ENCODE measurements at places on chromosomes 7 and 10.
A peak's percentile ranks its signal among the peaks of the same experiment; 100 is the strongest.

DNA sequence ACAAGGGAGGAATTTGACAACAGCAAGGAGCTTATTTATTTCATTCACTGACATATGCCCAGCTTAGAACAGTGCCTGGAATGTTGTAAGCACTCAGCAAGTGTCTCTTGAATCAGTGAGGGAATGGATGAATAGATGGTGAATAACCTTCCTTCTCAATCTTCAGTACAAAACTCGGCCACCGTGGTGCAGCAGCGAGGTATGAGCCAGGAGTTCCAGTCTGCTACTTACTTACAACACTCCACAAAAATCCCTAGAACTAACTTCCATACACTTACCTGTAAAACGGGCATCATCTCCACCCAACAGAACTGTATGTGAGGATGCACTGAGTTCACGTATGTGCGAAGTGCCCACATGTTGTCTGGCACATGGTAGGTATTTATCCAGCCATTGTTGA is 237.4 kb downstream of the WDR11 start:
- H3K4me1 ChIP-seq: peaks cover 3% of the 10 kb centered on the region
- peaks cover under 1% of the 10 kb centered on the region for H3K27me3 ChIP-seq
- peak; percentile 54 for DNase-seq
- no peak overlapping the region for H3K27ac ChIP-seq
- no peak overlapping the region for H3K4me3 ChIP-seq

DNA sequence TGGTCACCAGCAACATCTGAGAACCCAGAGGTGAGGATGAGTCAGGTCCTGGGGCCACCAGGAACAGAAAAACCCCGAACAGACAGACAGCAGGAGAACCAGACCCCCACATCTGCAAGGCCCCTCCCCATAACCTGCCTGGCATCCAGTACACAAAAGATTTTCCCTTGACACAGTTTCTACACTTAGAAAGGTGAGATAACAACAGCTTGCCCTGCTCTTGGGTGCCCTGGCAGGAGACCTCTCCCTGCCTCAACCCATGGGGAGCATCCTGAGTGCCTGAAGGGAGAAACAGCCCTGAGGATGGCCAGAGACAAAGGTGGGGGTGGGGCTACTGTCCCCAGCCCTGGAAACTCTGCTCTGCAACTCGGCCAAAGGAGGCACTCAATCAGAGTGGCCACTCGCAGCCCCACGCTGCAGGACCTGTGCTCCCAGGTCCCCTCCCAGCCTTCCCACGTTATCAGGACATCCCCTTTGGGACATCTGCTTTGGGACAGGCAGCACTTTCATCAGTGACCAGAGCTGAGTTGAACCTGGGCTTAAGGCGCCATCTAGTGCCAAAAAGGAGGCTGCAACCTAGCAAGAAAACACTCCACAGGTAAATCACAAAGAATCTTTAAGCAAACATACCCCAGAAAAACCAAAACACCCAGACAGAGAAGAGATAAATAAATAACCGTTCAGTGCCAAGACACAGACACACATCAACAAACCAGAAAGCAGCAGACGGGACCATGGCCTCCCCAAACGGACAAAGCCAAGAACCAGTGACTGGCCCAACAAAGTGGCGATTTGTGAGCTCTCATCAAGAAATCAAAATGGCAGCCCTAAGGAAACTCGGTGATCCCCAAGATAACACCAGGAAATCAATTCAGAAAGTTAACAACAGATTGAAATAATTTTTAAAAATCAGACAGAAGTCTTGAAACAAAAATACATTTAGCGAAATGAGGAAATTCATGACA is 233.7 kb downstream of the PTPRN2 start:
- H3K27ac ChIP-seq: no peak overlapping the region
- no peaks in the 10 kb centered on the region for H3K27me3 ChIP-seq
- no peaks in the 10 kb centered on the region for H3K4me1 ChIP-seq
- DNase-seq: no peak
- H3K4me3 ChIP-seq: no peak overlapping the region

DNA sequence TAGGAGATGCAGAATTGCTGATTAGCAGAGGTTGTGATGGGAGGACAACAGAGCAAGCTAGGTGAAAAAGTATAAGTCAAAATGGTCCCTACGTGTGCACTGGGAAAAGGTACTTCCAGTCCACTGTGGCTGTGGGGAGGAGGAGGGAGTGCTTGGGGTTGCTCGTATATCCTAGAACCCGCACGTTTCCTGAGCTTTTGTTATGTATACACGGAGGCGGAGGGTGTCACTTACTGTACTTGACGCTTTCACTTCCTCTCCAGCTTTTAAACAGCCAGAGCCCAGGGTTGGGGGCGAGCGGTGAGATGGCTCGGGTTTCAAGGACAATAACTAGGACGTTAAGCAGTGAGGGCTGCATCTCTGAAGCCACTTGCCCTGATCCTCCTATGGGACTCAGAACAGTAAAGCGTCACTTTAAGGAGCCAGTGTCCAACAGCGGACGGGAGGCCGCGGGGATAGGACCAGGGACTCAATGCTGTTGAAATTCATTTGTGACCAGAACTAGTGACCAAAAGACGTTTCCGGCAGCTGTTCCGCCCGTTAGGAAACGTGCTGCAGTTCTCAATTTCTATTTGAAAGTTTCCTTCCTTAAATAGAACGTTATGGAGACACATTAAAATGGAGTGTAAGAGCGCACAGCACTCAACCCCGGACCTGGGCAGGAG is 985 bp upstream of the ETV1 start:
- DNase-seq: peak; percentile 84
- peaks cover 1% of the 10 kb centered on the region for H3K4me1 ChIP-seq
- no peaks in the 10 kb centered on the region for H3K27me3 ChIP-seq

- no peak for DNase-seq
- no peak overlapping the region for H3K4me3 ChIP-seq
- no peak overlapping the region for H3K27ac ChIP-seq
- no peaks in the 10 kb centered on the region for H3K27me3 ChIP-seq
Measured at GRCh38 chr7:18459484-18460245, 35.9 kb upstream of the HDAC9 start.

- peaks cover 1% of the 10 kb centered on the region for H3K4me1 ChIP-seq
- H3K4me3 ChIP-seq: no peak overlapping the region
- H3K27me3 ChIP-seq: no peaks in the 10 kb centered on the region
- H3K36me3 ChIP-seq: peaks cover 67% of the 10 kb centered on the region
- no peak for DNase-seq
Measured at GRCh38 chr10:48533951-48534720, 70.7 kb downstream of the ARHGAP22 start.

- no peak for DNase-seq
- H3K27ac ChIP-seq: no peak overlapping the region
- H3K36me3 ChIP-seq: no peaks in the 10 kb centered on the region
- H3K27me3 ChIP-seq: no peaks in the 10 kb centered on the region
- H3K4me1 ChIP-seq: no peaks in the 10 kb centered on the region
Measured at GRCh38 chr10:24255881-24256311, 47.0 kb downstream of the KIAA1217 start.

- no peaks in the 10 kb centered on the region for H3K36me3 ChIP-seq
- H3K4me3 ChIP-seq: no peak overlapping the region
- peak; percentile 86 for DNase-seq
- no peaks in the 10 kb centered on the region for H3K27me3 ChIP-seq
Measured at GRCh38 chr10:30637881-30638467, 8.4 kb upstream of the LYZL2 start.

DNA sequence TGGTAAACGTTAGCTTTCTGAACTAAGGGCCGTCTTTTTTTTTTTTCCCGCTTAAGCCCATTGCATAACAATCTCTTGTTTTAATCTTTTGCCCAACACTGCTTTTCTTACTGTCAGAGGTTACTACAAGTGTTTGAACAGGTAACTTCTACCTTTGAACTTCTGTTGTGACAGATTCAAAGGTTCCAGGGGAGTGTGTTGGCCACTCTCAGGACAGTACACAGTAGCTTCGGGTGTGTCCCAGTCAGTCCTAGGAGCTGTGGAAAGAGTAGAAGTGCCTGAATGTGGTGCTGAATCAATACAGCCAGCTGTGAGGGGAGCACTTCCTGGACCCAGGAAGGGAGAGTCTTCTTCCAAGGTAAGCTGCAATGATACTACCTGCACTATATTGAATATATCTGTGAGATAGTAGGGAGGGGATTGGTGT is at the start of gene ACSL5:
Gene ACSL5 (plus strand): TSS at position 205 of the 427 bp plus-strand sequence. CDS start 20,831 bp downstream, outside the sequence.
- no peak for DNase-seq
- H3K4me3 ChIP-seq: no peak within 1 kb of the TSS
- no peaks in the 10 kb centered on the region for H3K27me3 ChIP-seq
- H3K4me1 ChIP-seq: peaks cover 13% of the 10 kb centered on the region
- no peaks in the 10 kb centered on the region for H3K36me3 ChIP-seq

- no peaks in the 10 kb centered on the region for H3K27me3 ChIP-seq
- H3K27ac ChIP-seq: no peak overlapping the region
- H3K4me3 ChIP-seq: no peak overlapping the region
- no peaks in the 10 kb centered on the region for H3K4me1 ChIP-seq
- peak; percentile 84 for DNase-seq
- H3K36me3 ChIP-seq: no peaks in the 10 kb centered on the region
Measured at GRCh38 chr7:80089366-80089765, 45.3 kb upstream of the GNAI1 start.

GRCh38 chr7:149245744-149246143 is 6.3 kb downstream of the ZNF212 start:
- DNase-seq: no peak
- H3K4me1 ChIP-seq: peaks cover 3% of the 10 kb centered on the region
- no peak overlapping the region for H3K27ac ChIP-seq
- no peak overlapping the region for H3K4me3 ChIP-seq
- H3K27me3 ChIP-seq: no peaks in the 10 kb centered on the region
- H3K36me3 ChIP-seq: peaks cover 7% of the 10 kb centered on the region

DNA sequence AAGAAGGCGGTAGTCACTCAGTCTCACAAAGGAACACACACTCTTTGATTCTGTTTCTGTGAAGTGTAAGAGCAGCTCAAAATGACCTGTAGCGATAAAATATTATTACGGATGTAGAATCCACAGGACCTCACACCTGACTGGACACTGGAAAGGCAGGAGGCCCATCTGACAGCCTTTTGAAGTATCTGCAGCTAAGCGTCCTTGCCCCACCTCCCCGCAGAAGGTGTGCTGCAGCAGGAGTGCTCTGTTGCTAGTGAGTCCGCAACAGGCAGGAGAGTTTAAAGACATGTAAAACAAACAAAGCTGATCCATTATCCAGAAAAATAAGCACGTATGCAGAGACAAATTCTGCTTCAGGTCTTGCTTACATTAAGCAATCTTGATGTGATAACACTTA is 355.5 kb downstream of the GPR158 start:
- no peaks in the 10 kb centered on the region for H3K27me3 ChIP-seq
- H3K4me3 ChIP-seq: no peak overlapping the region
- no peak overlapping the region for H3K27ac ChIP-seq

DNA sequence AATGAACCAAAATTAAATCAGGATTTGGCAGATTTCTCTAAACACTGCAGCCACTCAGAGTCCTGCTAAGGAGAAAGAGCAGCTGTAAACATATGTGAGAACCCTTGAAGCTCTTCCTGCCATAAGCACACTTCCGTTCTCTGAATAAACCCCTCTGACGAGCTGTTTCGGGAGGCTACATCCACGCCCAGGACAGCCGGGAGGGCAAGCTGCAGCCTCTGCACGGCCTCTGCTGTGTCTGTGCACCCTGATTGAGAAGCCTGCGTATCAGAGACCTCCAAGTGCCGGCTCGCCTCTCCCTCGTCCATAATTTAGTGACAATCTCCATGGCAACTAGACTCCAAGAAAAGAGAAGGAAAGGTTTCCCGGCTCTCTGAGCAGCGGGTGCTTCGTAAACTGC is 114.4 kb downstream of the PTPRN2 start:
- no peak for DNase-seq
- no peak overlapping the region for H3K27ac ChIP-seq
- no peak overlapping the region for H3K4me3 ChIP-seq
- no peaks in the 10 kb centered on the region for H3K27me3 ChIP-seq
- no peaks in the 10 kb centered on the region for H3K36me3 ChIP-seq

- H3K4me1 ChIP-seq: peaks cover 6% of the 10 kb centered on the region
- H3K27ac ChIP-seq: no peak overlapping the region
- peaks cover 46% of the 10 kb centered on the region for H3K27me3 ChIP-seq
- H3K4me3 ChIP-seq: no peak overlapping the region
- H3K36me3 ChIP-seq: no peaks in the 10 kb centered on the region
Measured at GRCh38 chr10:23157239-23157681, 34.9 kb upstream of the PTF1A start.

GRCh38 chr7:116906391-116906790 is 44.0 kb downstream of the CAPZA2 start:
- H3K27ac ChIP-seq: no peak overlapping the region
- H3K36me3 ChIP-seq: peaks cover 81% of the 10 kb centered on the region
- no peaks in the 10 kb centered on the region for H3K27me3 ChIP-seq

- no peak for DNase-seq
- no peaks in the 10 kb centered on the region for H3K27me3 ChIP-seq
- peaks cover 5% of the 10 kb centered on the region for H3K4me1 ChIP-seq
- no peak overlapping the region for H3K4me3 ChIP-seq
- H3K27ac ChIP-seq: no peak overlapping the region
Measured at GRCh38 chr7:39432368-39432767, 133.8 kb upstream of the YAE1 start.

DNA sequence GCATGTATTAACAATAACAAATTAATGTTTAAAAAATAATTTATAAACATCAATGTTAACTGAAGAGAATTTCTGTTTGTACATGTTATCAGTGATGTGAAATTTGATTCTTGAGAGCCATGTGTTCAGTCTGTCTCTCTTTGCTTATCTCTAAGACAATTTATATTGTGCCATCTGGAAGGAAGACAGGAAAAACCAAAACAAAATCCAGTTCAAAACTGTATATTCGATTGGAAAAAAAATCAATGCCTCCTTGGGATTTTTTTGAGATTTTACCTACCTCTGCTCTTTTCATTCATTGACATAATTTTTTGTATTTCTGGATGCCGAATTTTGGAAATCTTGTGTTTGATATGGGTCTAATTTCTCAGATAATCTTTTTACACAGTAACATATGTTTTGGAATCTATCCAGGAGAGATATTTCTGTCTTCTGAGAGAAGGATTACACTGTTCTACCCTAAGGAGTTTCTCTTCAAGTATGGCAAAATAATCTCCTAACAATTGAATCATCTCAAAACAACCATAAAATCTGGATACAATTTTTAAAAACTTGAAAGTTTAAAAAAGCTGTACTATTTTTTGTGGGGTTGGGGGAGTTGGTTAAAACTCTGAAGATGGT is 311.9 kb upstream of the GNAI1 start:
- peak; percentile 13 for DNase-seq
- H3K27me3 ChIP-seq: no peaks in the 10 kb centered on the region
- no peaks in the 10 kb centered on the region for H3K4me1 ChIP-seq
- H3K27ac ChIP-seq: no peak overlapping the region
- H3K36me3 ChIP-seq: no peaks in the 10 kb centered on the region

- H3K4me1 ChIP-seq: no peaks in the 10 kb centered on the region
- H3K27me3 ChIP-seq: no peaks in the 10 kb centered on the region
- H3K36me3 ChIP-seq: no peaks in the 10 kb centered on the region
- DNase-seq: no peak
Measured at GRCh38 chr7:67512481-67512880, 515.8 kb downstream of the TYW1 start.

DNA sequence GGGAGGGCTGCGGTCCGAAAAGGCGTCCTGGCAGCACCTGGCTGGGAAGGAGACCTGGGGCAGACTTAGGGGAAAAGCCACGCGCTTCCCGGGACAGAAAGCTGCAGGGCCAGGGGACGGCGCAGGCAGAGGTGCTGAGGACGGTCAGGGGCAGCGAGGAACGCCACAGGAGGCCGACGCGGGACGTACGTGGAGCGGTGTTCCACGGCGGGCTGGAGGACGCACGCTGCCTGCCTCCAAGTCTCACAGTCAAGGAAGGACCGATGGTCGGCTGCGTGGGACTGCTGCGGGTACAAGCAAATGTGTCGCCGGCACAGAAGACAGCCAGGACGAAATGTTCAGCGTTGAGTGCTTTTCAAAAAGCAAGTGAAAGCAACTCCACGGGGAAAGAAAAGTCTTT is 245.2 kb downstream of the ELFN1 start:
- no peak overlapping the region for H3K27ac ChIP-seq
- no peaks in the 10 kb centered on the region for H3K4me1 ChIP-seq
- no peaks in the 10 kb centered on the region for H3K27me3 ChIP-seq
- no peak for DNase-seq
